ENCODE measurements at places on chromosomes 12 and 14.

- DNase-seq, result no peak
These were observed 32.9 kb upstream of the FBRSL1 start for GRCh38 chr12:132456944-132457495.

GRCh38 chr14:51360592-51360991 is 120.5 kb downstream of the TMX1 start:
- no peak for DNase-seq

- no peak for DNase-seq
These were observed 12.8 kb downstream of the KCNC2 start for GRCh38 chr12:75196865-75197264.

DNA sequence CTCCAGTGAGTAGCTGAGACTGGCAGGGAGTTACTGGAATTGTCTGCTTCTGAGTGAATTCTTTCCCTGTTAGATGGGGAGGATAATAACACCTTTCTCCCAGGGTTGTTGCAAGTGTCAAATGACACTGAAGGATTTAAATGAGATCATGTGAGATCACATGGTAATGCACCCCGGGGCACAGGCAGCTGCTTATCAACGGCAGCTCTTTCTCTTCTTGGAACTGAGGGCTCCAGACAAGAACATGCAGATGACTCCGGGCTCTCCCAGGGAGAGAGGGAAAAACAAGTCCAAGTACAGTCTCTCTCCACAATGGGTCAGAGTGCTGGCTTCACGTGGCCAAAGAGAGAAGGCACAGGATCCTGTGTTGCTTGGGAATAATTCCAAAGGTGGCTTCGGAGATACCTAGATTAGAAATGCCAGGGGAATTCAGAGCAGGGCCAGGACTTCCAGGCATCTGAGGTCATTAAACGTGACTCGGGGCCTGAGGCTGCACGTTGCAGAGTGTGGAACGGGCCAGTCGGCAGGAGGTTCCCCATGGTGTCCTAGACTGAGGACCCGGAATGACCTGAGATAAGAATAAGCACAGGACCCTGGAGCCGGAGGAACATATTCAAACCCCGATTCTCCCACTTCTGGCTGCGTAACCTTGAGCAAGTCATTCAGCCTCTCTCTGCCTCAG is 109.2 kb downstream of the PRMT8 start:
- DNase-seq, result no peak

DNA sequence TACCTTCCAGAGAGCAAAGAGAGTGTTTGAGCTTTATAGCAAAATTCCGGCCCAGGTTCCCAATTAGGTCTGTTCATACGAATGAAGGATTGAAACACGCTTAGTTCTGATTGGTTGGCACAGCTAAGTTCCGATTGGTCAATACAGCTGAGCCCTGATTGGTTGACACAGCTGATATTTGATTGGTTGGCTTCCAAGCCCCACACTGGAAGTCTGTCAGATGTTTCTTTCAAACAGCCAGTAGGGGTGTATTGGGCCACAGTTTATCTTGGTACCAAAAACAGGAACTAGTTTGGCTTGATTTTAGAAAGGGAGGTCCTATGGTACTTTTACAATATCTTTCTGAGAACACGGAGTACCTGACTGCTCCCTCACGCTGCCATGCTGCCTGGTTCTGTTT is 93.4 kb downstream of the CAND1 start:
- no peak for DNase-seq
